ENCODE measurements at places on chromosomes 6 and 20.

DNA sequence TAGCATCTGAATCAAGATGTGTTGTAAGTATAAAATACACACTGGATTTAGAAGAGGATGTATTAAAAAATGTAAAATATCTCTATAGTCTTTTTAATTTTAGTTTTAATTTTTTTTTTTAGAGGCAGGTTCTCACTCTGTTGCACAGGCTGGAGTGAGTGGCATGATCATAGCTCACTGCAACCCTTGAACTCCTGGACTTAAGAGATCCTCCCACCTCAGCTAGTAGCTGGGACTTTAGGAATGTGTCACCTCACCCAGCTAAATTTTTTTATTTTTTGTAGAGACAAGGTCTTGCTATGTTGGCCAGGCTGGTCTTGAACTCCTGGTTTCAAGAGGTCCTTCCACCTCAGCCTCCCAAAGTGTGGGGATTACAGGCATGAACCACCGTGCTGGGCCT lies 46.7 kb upstream of the EPB41L1 start:
- DNase-seq = no peak

GRCh38 chr6:8149350-8149749 lies 47.0 kb upstream of the EEF1E1 start:
- no peak for DNase-seq

- no peak for DNase-seq
Measured at GRCh38 chr20:14406495-14406894, 69.1 kb upstream of the FLRT3 start.

DNA sequence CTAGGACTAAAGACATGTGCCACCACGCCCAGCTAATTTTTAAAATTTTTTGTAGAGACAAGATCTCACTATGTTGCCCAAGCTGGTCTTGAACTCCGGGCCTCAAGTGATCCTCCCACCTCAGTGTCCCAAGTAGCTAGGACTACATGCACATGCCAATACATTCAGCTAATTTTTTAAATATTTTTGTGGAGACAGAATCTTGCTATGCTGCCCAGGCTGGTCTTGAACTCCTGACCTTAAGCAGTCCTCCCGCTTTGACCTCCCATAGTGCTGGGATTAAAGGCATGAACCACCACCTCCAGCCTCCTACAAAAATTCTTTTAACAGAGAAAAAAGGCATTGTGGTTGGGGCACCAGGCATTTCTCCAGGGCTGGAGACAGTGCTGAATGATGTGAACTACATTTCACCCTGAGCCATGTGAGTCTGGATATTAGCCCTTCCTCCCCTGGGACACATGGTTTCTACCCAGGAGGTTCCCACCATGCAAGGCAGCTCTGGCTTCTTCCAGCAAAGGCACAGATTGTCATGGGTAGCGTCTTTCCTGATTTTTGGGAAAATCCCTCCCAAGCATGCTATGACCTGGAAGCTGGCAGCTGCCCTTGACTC lies 36.3 kb upstream of the CMTR1 start:
- no peak for DNase-seq

DNA sequence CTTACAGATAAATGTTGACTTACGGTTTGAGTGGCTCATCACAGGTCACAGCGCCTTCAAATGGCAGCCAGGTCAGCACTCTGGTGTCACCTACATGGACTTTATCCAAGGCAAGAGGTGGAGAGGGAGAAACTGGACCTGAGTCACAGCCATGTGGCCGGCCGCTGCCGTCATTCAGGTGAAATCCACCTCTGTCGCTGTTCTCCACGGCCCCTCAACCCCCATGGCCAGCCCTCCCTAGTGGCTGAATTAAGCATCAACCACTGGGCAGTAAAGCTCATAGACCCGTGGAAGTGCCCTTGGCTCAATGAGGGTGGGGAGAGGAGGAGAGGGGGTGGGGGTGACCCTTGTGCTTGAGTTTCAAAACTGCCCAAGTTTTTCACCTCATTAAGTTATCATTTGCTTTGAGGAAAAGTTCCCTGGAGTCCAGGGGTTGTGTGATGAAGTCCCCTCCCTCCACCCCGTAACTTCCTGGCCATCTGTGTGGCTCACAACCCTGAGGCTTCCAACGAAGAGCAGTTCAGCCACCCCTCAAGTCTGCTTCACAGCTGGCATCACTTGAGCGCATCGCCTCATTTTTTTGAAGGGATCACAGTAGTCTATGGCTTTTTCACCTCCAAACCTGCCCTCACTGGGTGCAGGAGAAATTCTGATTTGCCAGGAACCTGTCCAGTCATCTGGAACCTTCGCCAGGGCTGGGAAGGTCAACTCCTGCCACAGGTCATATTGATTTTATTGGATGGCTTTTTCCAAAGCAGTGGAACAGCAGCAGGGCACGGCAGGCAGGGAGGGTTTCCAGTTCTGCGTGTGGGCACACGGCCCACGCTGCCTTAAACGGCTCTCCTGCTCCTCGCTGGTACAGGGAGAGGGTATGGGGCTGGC lies 43.5 kb upstream of the APCDD1L start:
- no peak for DNase-seq

GRCh38 chr20:6829510-6830116 lies 62.1 kb downstream of the BMP2 start:
- no peak for DNase-seq

DNA sequence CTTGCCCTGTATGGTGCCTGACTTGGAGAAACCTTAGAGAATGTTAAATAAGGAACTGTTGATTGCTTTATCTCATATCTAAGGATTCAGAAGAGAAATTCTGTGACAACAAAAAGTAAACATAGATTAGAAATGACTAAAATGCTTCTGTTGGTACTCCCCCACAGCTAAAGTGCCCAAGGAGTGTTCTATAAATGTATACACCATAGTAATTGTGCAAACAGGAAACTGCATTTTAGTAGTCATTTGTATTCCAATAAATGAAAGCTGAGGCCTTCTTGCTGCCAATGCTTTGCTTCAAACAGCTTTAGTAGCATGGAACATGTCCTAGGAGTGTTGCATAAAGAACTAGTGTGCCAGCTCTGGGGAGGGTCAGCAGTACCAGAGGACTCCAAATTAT lies 343.7 kb upstream of the IRAK1BP1 start:
- DNase-seq = no peak

GRCh38 chr6:108521616-108522107 lies 39.1 kb upstream of the FOXO3 start:
- DNase-seq = no peak

DNA sequence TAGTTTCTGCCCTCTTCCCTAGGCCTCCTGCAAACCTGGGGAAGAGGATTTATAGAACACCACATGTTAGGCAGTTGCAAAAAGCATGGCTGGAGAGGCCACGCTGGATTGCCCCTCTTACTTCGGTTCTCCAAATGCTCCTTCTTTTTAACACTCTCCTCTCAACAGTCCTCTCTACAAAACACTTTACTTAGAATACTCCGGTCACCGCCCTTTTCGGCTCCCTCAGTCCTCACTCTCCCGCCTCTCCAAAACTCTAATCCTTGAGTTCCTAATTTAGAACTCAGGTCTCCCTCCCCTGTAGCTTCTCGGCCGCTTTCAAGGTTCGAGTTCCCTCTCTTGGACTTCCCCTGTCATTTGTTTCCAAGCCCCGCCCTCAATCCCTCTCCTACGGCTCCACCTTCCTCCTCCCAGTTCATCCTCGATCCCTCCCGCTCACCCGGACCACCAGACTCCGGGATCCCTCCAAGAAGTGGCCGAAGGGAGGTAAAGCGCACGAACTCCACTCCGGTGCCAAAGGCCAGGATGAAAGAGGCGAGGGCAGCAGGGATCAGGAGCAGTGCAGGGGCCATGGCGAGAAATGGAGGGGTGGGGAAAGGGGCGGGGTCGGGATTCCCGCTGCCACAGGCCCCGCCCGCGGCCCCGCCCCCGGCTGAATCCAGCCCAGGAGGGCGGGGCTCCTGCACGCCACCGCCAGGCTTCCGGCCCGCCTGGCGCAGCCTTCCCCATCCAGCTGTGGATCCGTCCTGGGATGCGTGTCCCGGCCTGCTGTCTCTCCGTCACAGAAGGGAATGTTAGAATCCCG lies at the start of gene NRM:
NRM (minus strand) TSS at position 582 of the 805 bp plus-strand sequence; CDS start at position 572, 10 bp downstream.
- peak; percentile 87 for DNase-seq

- peak; percentile 7 for DNase-seq
Measured at GRCh38 chr20:17761604-17762003, 61.8 kb downstream of the BANF2 start.

- DNase-seq = no peak
Measured at GRCh38 chr20:57087102-57087501, 179.3 kb downstream of the BMP7 start.

GRCh38 chr6:8462169-8462568 lies 26.8 kb upstream of the SLC35B3 start:
- no peak for DNase-seq

DNA sequence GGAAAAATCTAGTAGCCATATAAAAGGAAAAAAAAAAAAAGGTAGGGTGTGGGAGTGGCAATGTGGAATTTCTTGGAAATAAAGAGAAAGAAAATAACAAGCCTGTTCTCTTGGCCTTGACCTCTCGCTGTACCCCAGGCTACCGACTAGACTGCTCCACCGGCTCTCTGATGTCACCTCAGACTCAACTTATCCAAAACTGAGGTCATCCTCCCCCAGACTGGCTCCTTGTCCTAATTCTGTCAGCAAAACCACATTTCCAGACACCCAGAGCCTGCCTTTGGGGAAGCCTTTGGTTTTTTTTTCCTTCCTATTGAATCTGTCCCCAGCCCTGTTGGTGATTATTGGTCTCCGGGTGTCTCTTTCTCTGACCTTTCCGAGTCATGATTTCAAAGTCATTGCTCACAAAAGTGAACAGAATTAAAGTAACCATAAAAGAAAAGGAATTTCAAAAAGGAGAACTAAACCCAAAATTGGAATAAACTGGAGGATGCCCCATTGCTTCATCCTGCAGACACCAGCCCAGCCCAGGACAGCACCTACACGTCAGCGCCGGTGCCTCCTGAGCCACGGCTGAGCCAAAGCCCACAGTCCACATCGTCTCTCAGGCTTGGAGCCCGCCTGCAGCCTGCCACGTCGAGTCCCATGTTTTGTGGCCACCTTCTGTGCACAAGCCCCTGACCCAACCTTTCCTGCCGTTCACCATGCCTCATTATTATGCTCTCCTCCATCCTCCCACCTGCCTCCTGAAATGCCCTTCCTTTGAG lies 170.7 kb downstream of the MYLK4 start:
- DNase-seq = no peak

DNA sequence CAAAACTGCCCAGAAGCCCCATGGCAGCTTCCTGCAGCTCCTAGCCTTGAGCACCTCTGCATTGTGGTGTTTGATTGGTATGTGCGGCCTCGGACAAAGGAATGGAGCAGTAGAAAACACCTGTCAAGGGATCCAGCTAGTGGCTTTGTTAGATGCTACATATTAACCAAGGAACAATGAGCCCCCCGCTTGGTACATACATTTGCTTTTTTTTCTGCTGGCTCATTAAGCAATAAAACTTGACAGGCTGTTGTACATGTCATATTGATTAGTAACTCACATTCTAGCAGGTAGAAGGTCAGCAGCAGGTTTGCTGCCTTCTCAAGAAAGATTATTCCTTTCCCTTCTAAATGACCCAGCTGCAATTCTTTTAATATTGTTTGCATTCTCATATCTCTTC lies 937 bp downstream of the SPACA1 start:
- DNase-seq = no peak

- DNase-seq = peak; percentile 92
Measured at GRCh38 chr20:44720621-44720996, 5.4 kb downstream of the CCN5 start.

DNA sequence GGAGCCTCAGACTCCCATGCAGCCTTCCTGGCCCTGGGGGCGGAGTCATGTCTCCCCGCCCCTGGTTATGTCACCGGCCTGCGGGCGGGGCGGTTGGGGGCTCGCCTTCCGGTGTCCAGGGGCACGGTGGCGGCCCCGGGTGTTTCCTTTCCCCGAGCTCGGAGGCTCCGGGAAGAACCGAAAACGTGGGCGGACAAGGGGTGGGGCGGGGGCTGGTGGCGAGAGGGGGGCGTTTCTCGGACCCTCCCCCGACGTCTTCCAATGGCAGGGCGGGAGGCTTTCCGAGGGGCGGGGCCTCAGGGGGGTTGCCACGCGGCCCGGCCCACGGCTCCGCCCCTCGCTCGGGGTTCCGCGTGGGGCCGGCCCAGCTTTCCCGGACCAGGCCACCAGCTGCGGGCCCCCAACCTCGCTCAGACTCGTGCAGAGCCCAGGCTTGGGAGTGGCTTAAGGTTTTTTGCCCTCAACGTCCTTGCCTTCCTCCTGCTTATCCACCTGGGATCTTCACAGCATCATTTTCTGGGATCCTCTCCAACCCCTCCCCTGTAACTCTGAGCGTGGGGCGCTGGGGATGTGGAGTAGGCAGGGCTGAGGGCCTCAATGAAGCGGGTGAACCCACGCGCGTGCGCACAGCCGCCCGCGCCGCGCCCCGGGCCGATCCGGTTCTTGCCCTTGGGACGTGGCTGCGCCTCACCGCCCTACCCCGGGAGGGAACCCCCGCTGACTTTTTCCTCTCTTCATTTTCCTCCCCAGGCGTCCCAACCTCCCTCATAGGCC lies 2.1 kb upstream of the NRN1 start:
- DNase-seq = peak; percentile 90

GRCh38 chr6:168078175-168078942 lies 653 bp downstream of the FRMD1 start:
- no peak for DNase-seq

GRCh38 chr20:53943522-53944291 lies 126.7 kb downstream of the BCAS1 start:
- DNase-seq = no peak

DNA sequence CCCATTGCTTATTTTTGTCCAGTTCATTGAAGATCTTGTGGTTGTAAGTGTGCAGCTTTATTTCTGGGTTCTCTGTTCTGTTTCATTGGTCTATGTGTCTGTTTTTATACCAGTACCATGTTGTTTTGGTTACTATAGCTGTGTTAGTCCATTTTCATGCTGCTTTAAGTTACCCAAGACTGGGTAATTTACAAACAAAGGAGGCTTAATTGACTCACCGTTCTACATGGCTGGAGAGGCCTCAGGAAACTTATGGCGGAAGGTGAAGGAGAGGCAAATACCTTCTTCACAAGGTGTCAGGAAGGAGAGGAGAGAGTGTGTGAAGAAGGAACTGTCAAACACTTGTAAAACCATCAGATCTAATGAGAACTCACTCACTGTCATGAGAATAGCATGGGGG lies 29.9 kb upstream of the FERMT1 start:
- no peak for DNase-seq

DNA sequence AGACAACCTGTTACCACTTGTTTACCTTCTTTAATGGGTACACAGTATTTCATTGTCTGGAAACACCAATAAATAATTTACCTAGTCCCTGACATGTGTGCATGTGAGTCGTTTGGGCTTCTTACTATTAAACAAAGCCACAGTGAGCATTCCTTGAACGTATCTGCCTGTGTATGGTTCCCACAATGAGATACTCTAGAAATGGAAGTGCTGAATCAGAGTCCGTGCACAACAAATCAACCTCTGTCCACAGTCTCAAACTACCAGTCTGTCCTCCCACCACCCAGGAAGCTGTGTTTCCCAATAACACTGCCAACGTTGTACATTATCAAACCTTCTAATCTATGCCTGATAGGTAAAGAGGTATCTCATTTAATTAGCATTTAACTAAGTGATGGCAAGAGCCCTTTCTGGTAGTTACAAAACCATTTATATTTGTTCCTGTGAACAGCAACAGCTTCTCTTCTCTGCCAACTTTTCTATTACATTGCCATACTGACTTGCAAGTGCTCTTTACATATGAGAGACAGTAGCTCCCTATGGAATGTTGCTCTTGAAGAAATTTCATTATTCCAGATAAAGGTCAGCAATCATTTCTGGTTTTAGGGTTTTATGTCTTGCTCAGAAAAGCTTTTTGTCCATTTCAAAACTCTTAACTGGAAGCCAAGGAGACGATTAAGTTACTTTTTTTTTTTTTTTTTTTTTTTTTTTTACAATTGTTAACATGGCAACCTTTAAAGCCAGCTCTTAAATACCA lies 14.7 kb downstream of the JAG1 start:
- no peak for DNase-seq

- DNase-seq = no peak
Measured at GRCh38 chr6:31556307-31556706, 8.9 kb downstream of the NFKBIL1 start.

Measured in NCI-H446 (cell line).